ENCODE measurements at places on chromosomes 6 and 20.

DNA sequence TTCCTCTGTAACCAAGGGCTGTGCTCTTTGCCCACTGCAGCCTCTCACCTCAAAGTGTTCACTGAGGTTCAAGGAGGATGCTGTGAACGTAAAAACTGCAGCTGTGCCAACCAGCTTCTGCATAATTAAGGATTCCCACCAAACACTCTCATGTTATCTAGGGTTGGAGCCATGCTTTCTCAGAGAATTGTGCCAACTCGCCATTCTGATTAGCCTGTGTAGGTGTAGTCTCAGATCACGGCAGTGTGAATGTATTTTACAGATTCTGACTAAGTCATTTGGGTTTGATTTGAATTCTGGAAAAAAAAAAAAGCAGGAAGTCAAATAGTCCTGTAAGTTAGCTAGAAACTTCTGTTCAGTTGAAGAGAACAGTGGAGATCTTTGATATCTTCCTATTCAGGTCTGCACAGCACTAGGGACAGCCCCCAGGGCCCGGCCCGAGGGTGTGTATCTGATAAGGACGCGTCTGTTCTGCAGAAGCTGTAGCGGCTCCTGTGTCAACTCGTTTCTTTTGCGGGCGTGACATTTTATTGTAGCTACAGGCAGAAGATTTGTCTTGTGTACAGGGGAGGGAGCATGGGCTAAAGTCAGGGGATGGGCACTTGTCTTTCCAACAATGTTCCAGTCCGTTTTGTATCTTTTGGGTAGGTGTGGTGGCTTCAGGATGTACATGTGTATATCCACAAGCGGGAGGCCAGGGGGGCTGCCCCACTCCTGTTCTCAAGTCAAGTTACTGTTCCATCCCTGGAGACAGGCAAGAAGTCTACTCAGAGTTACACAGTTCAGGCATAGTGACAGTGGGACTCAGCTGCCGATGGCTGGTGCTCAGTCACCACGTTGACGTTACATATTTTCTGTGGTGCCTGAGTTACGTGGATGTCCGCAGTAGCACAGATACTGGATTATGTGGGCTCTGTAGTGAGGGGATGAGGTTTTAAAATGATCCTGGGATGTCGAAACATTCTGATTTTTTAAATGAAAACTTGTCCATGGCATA, 12.4 kb downstream of the IRF4 start:
- no peaks in the 10 kb centered on the region for H3K36me3 ChIP-seq
- H3K4me1 ChIP-seq = peaks cover 8% of the 10 kb centered on the region
- H3K27me3 ChIP-seq = no peaks in the 10 kb centered on the region
- H3K4me3 ChIP-seq = no peak overlapping the region

- peak; percentile 95 for DNase-seq
- H3K4me3 ChIP-seq = peak within 1 kb of the TSS; percentile 90
- peak within 1 kb of the TSS; percentile 97 for H3K27ac ChIP-seq
- peaks cover 52% of the 10 kb centered on the region for H3K36me3 ChIP-seq
- H3K27me3 ChIP-seq = no peaks in the 10 kb centered on the region
Observed at GRCh38 chr6:33298773-33299236, at the start of gene RGL2. Gene RGL2, minus strand, starts transcription at chr6:33298942. Its CDS starts 332 bp downstream, at chr6:33298610.

- no peak overlapping the region for H3K4me3 ChIP-seq
- peak; percentile 3 for DNase-seq
- H3K36me3 ChIP-seq = peaks cover 31% of the 10 kb centered on the region
- peaks cover 40% of the 10 kb centered on the region for H3K4me1 ChIP-seq
Observed at GRCh38 chr20:47256668-47257236, 99.7 kb downstream of the ZMYND8 start.

- H3K36me3 ChIP-seq = no peaks in the 10 kb centered on the region
- H3K4me3 ChIP-seq = no peak overlapping the region
- peaks cover 7% of the 10 kb centered on the region for H3K4me1 ChIP-seq
- no peak overlapping the region for H3K27ac ChIP-seq
Observed at GRCh38 chr6:131998255-131998982, 47.2 kb upstream of the CCN2 start.

DNA sequence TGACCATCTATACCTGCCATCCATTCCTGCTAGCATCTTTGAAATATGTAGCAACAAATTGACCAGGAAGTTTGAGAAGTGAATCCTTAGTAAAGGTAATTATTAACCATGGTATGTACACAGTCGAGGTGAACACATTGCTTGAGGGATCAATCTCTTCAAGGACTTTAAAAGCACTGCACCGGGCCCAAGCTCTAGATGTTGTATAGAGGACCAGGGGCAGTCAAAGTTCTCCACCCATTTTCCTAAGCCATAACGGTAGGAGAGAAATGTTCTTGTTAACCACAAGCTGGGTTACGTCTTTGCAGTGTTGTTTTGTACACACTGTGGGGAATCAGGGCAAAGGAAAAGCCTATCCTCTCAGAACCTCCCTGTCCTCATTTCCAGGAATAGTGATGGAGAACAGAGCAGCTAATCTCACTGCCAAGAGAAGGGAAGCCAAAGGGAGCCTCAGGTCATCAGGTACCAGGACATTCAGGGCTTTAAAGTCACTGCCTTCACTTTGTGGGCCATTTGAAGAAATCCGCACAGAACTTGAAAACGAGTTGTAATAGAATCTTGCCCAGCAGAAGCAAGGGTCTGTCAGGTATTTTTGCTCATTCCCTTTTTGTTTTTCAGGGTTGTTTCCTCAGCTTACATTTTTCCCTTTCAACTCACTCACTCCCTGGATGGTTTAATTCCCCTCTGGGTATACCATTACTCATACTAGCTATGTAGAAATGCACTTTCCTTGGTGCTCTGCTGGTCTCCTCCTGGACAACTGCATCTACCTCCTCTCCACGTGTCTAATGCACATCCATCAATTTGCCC, 5.3 kb upstream of the PM20D2 start:
- H3K36me3 ChIP-seq = no peaks in the 10 kb centered on the region
- H3K4me1 ChIP-seq = no peaks in the 10 kb centered on the region
- no peak overlapping the region for H3K27ac ChIP-seq
- no peaks in the 10 kb centered on the region for H3K27me3 ChIP-seq

GRCh38 chr6:21441386-21441785, 152.2 kb upstream of the SOX4 start:
- H3K27me3 ChIP-seq = no peaks in the 10 kb centered on the region
- H3K36me3 ChIP-seq = no peaks in the 10 kb centered on the region
- H3K4me1 ChIP-seq = no peaks in the 10 kb centered on the region
- no peak for DNase-seq

DNA sequence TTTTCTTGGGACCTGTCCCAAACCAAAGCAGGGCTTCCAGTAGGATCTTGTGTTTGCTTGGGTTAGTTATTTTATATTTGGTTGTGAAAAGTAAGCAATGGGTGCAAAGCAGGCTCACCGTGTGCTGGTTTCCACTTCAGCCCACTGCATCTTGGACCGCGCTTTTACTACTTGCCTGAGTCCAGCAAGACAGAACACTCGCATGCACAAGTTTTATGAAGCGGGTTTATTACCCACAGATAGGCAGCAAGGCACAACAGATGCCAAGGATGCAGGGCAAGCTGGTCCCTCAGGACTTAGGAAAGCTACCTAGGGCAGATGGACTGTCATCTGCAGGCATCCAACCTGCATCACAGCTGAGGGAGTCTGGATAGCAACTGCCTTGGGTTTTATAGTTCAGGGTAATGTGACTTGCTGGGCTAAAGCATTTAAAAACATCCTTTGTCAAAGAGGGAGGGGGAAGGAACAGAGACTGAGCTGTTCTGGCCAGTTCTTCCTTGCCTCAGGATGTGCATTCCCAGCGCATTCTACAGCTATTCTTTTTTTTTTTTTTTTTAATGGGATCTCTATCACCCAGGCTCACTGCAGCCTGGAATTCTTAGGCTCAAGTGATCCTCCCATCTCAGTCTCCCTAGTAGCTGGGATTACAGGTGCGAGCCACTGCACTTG, 18.5 kb downstream of the CITED2 start:
- no peaks in the 10 kb centered on the region for H3K36me3 ChIP-seq
- H3K27ac ChIP-seq = no peak overlapping the region
- H3K4me3 ChIP-seq = no peak overlapping the region
- DNase-seq = no peak

GRCh38 chr20:9408422-9409300, 105.7 kb upstream of the LAMP5 start:
- H3K27ac ChIP-seq = no peak overlapping the region
- peaks cover 4% of the 10 kb centered on the region for H3K4me1 ChIP-seq
- H3K36me3 ChIP-seq = no peaks in the 10 kb centered on the region
- DNase-seq = no peak
- no peak overlapping the region for H3K4me3 ChIP-seq

GRCh38 chr6:87095087-87095509, at the start of gene CGA:
Gene CGA, minus strand, starts transcription at chr6:87095106. Its CDS starts 6,906 bp downstream, at chr6:87088200.
- no peak for DNase-seq
- no peak within 1 kb of the TSS for H3K4me3 ChIP-seq
- no peaks in the 10 kb centered on the region for H3K4me1 ChIP-seq
- H3K27me3 ChIP-seq = peaks cover 4% of the 10 kb centered on the region
- H3K36me3 ChIP-seq = no peaks in the 10 kb centered on the region
- H3K27ac ChIP-seq = no peak within 1 kb of the TSS

- no peak overlapping the region for H3K27ac ChIP-seq
- DNase-seq = no peak
- no peaks in the 10 kb centered on the region for H3K36me3 ChIP-seq
- H3K4me1 ChIP-seq = no peaks in the 10 kb centered on the region
Observed at GRCh38 chr6:134797400-134798113, 152.3 kb downstream of the ALDH8A1 start.

GRCh38 chr20:51379601-51380341, 162.7 kb downstream of the NFATC2 start:
- H3K36me3 ChIP-seq = no peaks in the 10 kb centered on the region
- no peak overlapping the region for H3K27ac ChIP-seq
- no peaks in the 10 kb centered on the region for H3K27me3 ChIP-seq
